Cardiac fibroblast (primary cell): ENCODE measurements at places on chromosomes 5 and 9.
A peak's percentile ranks its signal among the peaks of the same experiment; 100 is the strongest.

GRCh38 chr9:105557804-105558610, at the start of gene FKTN:
Gene FKTN, plus strand, starts transcription at chr9:105558131. Its CDS starts 16,902 bp downstream, at chr9:105575033.
- DNase-seq = peak; percentile 86

DNA sequence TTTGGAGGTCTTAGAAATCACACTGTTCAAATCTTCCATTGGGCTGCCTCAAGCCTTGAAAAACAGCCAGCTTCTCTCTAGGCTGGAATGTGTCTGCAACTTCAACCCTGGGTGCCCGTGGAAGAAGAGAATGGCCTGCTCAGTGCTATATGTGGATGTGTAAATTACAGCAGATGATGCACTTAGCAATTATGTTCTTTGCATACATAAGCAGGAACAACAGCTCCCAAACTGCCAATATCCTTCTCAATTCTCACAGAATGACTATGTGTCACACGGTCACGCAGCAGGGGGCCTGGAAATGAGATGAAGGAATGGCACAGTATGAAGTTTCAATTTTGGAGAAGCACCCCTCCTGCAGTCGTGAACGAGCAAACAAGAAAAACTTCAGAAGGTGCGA, 175.2 kb upstream of the SMARCA2 start:
- no peak for DNase-seq

GRCh38 chr5:32852976-32853375, 141.9 kb downstream of the NPR3 start:
- DNase-seq = no peak

DNA sequence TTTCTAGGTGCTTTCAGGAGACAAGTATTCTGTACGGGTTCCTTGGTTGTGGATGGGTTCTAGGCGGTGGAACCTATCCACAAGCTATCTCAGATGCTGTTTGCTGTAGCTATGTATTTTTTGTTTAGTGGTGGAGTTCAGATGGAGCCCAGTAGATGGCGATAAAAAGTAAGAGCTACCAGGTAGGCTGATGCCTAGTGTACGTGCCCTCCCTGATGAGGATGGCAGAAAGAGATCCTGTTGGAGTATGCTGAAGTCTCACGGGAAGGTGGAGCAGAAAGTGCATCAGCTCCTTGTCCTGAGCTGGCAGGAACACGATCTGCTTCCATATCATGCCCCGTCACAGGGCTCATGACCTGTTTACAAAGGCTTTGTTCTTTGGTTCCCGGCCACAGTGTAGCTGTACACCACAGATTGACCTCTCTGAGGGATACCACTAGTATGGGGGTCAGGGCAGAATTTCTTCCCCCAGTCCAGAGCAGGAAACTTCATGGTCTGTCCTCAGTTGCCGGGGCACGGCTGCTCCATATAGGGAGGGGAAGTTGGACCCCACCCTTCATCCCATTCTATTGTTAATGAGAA, 12.6 kb upstream of the UGT3A2 start:
- peak; percentile 71 for DNase-seq

DNA sequence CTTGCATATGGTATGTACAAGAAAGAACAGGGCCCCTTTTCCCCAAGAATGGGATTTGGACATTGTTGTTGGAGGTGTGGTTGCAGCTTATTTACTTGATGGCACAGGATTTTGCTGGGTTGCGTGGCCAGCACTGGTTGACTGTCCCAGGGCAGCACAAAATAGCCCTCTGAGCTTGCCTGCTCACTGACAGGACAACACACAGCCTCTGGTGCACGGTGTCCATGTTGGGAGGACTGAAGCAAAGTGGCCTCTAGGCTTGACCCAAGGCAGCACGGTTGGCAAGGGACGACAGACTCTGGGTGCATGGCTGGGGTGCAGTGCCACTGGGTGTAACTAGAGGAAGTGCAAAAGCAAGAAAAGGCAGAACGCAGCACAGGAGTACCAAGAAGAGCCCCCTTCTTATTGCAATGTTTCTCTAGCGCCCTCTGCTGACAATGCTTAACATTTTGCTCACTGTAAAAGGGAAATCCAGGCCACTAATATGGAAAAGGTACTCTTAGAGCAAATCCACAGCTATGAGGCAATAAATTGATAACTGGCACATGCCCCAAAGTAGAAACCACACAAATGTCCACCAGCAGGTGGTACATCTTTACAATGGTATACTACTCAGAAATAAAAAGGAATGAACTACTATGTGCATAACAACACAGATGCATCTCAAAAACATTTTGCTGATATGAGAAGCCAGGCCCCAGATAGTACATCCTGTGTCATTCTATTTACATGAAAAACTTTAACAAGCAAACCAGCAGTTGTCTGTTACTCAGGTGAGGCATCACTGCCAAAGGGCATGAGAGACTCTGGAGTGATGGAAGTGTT, 47.4 kb upstream of the BARX1 start:
- peak; percentile 69 for DNase-seq

DNA sequence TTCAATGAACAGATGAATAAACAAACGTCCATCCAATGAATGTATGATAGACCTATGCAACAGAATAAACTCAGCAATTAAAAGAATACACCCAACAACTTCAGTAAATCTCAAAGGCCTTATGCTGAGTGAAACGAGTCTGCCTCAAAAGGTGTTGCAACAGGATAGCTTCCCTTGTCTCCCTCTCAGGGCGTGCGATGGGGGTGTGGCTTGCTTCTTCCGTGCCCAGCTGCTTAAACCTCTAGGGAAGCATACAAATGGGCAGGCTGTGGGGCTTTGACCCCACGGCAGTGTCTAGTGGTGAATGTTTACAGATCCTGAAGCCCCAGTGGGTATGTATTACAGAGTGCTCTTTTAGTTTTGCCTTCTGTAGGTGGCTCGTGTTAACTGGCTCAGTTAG, 87.0 kb upstream of the CCL21 start:
- DNase-seq = no peak

- no peak for DNase-seq
Measured at GRCh38 chr5:34008802-34009201, 952 bp upstream of the AMACR start.

- no peak for DNase-seq
Measured at GRCh38 chr5:91187032-91187431, 196.1 kb downstream of the ARRDC3 start.

DNA sequence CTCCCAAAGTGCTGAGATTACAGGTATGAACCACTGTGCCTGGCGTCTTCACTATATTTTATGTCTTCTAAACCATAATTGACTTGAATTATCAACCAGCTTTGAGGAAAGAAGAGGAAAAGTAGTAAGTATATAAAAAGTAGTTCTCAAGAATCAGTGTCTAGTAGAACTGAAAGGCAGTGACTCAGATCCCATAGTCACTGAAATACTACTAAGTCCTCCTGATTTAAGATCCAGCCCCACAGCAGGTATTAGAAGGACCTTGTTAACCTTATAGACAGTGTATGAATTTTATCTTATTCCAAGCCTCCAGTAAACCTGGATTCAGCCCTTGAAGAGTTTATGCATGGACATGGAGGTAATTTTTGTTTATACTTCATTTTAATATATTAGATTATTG, 31.5 kb downstream of the LNPEP start:
- DNase-seq = no peak

GRCh38 chr5:143582176-143582575, 178.7 kb upstream of the NR3C1 start:
- no peak for DNase-seq

DNA sequence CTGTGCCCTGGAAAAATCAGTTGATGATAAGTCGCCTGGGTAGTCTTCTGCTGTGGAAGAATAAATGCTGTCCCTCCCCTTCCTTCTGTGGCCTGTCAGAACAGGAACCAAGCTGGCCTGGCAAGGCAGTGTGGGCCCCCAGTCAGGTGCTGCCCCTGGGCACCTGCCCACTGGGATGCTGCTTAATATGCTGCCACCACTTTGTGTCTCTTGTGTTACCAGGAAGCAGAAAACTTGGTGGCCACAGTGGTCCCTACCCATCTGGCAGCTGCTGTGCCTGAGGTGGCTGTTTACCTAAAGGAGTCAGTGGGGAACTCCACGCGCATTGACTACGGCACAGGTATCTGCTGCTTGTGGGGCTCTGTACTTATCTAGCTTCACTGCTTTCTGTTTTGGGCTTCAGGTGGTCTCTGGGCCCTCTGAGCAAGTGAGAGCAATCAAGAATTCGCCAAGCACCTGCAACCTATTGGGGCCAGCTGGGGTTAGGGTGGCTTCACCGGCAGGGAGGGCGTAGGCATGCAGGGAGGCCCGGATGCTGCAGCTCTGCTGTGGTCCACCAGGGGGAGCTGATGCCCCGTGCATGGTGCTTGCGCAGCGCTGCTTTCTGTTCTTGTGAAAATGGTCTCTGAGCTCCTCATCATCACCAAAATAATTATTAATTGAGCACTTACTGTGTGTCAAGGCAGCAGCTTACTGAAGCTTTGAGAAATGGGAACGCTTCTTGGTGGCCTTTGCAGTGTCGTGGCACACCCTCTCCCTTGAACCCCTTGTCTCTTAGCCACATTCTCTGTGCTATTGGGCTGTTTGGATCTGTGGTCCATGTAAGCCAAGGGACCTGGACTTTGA, 20.3 kb downstream of the PTPA start:
- DNase-seq = peak; percentile 73

- DNase-seq = no peak
Measured at GRCh38 chr5:159065135-159065534, 34.6 kb downstream of the EBF1 start.

DNA sequence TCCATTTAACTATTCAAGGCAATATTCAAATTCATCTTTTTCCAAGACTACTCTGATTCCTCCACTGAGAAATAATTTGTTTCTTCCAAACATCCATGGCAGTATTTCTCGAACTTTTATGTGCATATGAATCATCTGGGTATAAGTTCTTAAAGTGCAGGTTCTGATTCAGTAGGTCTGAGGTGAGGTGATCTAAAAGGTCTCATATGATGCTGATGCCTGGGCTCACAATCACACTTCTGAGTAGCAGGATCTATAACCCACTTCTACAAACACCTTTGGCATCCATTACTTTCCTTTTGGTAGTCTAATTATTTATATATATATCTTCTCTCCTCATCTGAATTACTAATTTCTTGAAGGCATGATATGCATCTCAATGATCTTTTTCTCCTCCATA, 7.2 kb downstream of the ERP44 start:
- DNase-seq = no peak

GRCh38 chr5:172004824-172005237, 1.6 kb downstream of the FBXW11 start:
- DNase-seq = peak; percentile 11

- no peak for DNase-seq
Measured at GRCh38 chr5:107505763-107506534, 164.8 kb downstream of the EFNA5 start.

- DNase-seq = no peak
Measured at GRCh38 chr5:157217289-157218024, 36.8 kb downstream of the ITK start.

- DNase-seq = peak; percentile 89
Measured at GRCh38 chr5:1542781-1543180, 19.0 kb upstream of the LPCAT1 start.
